ENCODE measurements at places on chromosomes 2 and 18.

DNA sequence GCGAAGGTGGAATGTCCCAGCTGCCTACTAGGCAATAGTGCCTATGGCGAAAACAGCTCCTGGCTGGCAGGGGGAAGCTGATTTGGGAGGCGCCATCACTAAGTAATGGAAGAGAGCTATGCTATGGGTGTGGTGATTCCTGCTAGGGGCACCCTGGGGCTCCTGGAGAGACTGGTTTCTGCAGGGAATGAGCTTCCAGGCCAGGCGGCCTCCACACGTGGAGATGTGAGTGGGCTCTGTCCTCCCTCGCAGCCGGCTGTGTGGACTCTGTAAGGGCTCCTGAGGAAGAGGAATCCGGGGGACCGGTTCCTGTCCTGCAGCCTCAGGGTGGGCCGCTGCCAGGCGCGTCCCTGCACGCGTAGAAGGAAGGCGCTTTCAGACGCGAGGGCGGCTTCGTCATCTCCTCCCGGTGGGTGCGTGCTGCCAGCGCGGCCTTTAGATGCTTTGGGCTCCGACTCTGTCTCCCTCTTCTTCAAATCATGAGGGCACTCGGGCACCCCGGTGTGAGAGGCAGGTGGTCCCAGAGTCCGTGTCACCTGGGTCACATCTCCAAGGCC is 55.5 kb upstream of the ANKRD62 start:
- peak; percentile 43 for DNase-seq

DNA sequence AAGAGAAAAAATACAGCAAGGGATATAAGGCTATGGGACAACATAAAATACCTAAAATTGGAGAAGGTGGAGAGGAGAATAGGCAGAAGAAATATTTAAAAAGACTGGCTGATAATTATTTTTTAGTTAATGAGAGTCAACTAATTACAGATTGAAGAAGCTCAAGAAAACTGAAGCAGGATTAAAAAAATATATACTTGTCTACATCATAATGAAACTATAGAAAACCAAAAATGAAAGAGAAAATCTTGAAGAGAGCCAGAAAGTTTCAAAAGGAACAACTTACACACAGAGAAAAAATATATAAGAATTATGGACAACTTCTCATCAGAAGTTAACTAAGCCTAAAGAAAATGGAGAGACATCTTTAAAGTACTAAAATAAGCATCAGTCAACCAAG is 62.9 kb upstream of the APCDD1 start:
- DNase-seq: no peak

DNA sequence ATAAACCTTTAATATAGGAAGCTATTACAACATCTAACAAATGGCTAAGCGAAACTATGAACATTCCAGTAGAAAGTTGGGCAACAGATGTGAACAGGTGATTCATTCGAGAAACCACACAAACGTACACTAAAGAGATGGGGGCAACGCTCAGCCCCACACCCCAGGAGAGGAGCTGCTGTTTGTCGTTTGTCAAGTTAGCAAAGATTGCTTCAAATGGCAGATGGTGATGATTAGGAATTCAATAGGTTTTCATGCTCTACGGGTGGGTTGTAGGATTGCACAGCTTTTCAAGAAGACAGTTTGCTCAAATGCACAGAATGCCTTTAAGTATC is 154.7 kb upstream of the HDAC4 start:
- no peak for DNase-seq

GRCh38 chr18:46278481-46279465 is 174.6 kb downstream of the HAUS1 start:
- DNase-seq: no peak

- no peak for DNase-seq
Measured at GRCh38 chr2:98825020-98825350, 94.1 kb upstream of the MGAT4A start.

GRCh38 chr2:89833780-89834117 is 1142.3 kb downstream of the RPIA start:
- DNase-seq: no peak

DNA sequence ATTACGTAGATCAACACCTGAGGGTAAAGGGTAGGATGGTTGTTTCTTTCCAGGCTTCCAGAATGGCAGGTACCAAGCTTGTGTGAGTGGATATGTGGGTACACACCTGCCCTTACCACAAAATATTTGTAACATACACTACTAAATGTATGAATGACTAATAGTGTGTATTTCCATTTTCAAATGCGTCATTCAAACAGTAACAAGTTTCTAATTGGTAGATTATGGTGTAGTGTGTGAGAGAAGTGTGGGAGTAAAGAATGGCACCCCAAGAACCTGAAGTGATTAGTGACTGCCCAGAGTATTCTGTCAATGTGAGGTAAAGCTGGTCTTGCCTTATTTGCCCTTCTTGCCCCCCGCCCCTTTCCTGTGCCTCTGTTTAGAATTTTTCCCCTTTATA is 21.1 kb downstream of the AGPS start:
- DNase-seq: no peak

GRCh38 chr18:6737833-6738232 is 8.3 kb downstream of the ARHGAP28 start:
- no peak for DNase-seq

DNA sequence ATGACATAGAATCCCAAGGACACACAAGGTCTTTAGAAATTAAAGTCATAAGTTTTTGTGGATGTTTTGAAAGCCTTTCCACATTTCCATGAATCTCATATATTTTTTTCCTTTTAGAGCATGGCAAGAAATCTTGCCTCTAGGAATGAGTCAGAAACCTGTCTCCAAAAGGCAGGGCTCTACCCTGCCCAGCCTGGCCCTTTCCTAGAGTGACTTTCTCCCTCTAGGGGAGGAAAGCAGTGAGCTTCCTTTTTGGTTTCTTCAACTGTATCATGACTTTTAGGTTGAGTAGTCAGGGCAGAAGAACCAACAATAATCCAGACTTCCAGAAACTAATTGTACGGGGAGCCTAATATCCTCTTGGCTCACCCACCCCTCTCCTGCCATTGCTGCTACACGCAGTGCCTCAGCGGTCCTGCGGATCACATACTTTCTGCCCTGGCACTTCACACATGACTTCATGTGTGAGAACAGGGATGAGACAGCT is 300.3 kb downstream of the AGPS start:
- DNase-seq: no peak

DNA sequence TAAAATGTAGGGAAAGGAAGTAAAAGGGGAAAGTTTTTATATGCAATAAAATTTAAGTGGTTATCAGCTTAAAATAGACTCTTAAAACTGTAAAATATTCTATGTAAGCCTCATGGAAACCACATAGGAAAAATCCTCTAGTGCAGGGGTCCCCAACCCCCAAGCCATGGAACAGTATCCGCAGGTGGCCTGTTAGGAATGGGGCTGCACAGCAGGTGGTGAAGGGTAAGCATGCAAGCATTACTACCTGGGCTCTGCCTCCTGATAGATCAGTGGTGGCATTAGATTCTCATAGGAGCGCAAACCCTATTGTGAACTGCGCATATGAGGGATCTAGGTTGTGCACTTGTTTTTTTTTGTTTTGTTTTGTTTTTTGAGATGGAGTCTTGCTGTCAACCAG is 1409.3 kb upstream of the CDH2 start:
- no peak for DNase-seq

DNA sequence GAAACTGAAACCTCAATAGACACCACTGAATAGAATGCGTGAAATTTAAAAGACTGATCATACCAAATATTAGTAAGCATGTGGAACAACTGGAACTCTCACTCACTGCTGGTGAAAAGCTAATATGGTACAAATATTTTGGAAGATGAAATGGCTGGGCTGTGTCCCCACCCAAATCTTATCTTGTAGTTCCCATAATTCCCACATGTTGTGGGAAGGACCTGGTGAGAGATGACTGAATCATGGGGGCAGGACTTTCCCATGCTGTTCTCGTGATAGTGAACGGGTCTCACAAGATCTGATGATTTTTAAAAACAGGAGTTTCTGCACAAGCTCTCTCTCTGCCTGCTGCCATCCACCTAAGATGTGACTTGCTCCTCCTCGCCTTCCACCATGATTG is 32.0 kb upstream of the MYCN start:
- no peak for DNase-seq

GRCh38 chr2:237623428-237624403 is 3.7 kb upstream of the LRRFIP1 start:
- no peak for DNase-seq

- DNase-seq: no peak
Measured at GRCh38 chr2:10741139-10741538, 19.7 kb downstream of the ATP6V1C2 start.

GRCh38 chr2:191322828-191323506 is 77.8 kb downstream of the MYO1B start:
- DNase-seq: no peak

GRCh38 chr2:240819126-240819857 is 727 bp downstream of the KIF1A start:
- no peak for DNase-seq

DNA sequence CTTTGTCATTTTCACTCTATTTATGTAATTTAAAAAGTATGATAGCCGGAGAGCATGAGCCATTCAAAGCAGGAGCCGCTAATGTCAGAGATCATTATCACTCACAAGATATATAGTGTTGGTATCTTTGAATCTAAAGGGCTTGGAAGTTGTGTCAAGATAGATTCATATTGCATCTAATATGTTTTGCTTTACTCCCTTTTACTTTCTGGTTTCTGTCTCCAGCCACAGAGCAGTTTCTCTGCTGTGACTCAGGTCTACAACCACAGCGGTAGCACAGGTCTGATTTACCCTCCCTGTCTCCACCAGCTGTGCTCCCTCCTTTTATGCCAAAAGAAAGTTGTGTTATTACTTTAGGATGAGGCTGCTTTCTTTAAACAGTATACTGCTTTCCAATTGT is 424.0 kb downstream of the ARHGAP15 start:
- DNase-seq: no peak

- DNase-seq: no peak
Measured at GRCh38 chr2:66571918-66572317, 137.0 kb downstream of the MEIS1 start.

DNA sequence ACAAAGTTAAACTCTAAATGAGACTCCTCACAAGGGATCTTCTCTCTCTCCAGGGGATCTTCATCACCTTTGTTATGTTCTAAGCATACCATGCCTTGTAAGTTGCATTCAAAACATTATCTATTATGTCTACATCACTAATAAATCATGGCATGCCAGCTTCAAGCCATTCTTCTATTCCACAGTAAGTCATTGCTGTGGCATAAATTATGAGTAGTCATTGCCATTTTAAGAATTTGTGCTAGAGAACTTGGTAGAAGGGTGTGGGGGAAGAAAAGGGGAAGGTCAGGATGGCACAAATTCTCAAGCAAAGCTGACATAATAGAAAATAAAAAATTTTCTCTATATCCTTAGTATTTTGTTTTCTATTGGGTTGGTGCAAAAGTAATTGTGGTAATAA is 33.5 kb downstream of the BARD1 start:
- no peak for DNase-seq

DNA sequence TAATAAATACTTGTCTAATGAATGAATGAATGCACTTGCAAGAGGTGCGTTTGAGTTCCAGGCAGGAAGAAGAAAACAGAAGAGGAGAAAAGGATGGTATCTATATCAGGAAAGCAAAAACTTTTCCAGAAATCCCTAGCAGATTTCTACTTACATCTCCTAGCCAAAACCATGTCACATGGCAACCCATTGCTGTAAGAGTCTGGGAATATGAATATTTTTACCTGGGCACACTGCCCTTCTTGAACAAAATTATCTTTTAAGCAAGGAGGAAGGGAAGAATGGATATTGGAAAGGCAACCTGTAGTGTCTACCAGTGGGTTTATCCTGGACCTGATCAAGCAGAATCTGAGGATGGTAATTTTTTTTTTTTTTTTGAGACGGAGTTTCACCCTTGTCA is 44.2 kb upstream of the ASXL2 start:
- DNase-seq: no peak

- no peak for DNase-seq
Measured at GRCh38 chr2:85481818-85482777, 56.9 kb upstream of the MAT2A start.

DNA sequence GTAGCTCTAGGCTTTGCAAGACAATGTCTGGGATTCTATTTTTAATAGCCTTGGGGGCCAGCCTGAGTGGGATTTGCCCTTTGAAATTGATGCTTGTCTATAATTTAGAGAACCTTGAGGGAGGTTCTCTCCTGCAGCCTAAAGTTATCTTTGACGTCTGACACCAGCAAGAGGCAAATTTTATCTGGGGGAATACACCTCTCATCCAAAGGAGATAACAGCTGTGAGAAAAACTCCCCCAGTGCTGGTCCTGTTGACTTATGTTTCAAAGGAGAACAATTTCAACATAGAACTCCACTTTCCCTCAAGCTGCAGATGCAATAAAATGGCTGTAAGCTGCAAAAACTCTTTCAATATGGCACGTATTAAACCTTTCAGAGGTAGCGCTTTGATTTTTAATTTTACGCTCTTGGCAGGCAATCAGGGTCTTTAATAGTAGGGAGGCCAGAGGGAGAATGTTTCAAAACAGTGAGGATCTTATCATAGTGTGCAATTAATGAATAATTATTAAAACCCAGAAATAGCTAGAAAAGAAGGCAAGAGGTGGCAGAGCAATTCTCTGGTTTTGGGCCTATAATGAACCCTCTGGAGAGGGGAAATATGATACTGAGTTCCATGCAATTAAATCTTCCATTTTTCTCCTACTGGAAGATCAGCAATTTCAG is 62.4 kb downstream of the LYPD1 start:
- no peak for DNase-seq

- no peak for DNase-seq
Measured at GRCh38 chr2:240184656-240185055, 44.2 kb upstream of the OTOS start.
